ENCODE measurements at places on chromosomes 7 and 10.

GRCh38 chr7:37433166-37433565 lies 15.5 kb downstream of the ELMO1 start:
- no peak for DNase-seq

DNA sequence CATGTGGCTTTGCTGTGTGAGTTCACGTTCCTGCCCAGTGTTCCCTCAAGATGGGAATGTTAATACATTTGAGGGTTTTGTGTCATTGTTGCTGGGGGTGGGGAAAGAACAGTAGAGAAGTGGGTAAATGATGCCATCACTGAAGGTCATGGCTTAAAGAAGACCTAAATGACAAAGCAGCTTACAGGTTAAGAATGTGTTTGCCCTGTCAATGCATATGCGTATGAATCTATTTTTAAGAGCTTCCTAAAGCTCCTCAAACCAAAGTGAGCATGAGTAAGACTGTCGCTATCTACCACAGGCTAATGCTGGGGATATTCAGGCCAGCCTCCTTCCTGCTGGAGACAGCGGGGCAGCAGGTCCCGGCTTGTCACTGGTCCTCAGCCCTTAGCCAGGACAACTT lies 162.9 kb downstream of the CREB5 start:
- no peak for DNase-seq

DNA sequence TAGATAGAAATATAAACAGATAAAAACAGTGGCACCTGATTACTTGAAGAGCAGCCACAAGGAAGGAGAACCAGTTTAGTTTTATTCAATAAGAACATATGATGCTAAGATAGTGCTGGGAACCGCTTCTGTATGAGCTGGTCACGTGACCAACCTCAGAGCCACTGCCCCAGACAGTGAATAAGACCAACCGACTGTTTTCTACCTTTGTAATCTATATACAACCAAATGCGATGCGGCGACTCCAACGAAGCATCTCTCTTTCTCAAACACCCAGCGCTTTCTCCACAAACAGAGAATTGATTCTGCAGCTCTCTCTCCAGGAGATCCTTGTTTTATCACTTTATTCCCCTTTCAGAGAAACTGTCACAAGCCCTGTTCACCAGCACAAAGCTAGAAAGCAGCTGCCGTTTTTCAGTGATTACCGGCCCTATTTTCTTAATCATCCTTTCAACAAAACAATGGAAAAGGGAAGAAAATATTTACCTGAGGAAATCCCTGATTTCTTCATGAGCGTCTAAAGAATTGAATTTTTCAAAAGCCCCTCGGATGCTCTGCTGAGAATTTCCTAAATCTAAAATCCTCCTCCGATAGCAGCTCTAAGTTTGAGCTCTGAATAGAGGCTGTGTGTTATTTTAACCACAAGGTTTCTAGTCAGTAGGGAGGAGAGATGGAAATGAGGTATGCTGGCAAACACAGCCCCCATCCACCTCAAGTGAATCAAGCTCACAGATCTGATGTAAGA lies 55.7 kb upstream of the JCAD start:
- DNase-seq, result no peak

GRCh38 chr7:132877573-132877972 lies 204.3 kb downstream of the CHCHD3 start:
- DNase-seq, result no peak

- no peak for DNase-seq
Observed at GRCh38 chr10:69324583-69324982, 46.3 kb downstream of the HK1 start.

DNA sequence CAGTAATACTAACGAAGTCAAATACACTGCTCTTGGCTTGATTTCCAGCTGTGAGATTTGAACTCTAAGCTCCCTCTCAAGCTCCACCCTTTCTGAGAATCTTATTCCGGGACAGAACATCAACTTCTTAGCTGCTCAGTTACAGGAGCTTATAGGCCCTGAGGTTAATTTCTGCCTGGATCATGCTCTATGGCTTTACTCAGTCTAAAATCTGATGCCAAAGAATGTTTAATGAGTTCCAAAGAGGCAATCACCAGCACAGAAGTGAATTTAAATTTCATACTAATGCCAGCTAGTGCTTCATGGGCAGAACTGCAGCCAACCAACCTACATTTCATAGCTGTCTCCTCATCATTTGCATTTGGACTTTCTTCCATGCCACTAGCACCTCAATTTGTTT lies 707.2 kb downstream of the MAGI2 start:
- DNase-seq, result no peak

DNA sequence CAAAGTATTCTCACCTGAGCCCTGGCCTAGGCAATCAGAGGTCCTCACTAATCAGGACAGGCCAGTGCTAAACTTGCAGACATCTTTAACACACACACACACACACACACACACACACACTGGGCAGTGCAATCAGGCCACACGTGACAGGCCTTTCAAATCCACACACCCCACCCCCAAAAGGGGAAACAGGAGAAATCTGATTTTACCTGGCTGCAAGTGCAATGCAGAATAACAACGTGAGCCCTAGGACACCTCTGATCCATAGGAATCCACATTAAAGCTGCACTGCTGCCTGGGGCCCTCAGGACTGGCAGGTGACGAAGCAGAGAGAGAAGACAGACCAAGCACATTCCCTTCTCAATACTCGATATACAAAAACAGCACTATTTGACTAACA lies 218.9 kb downstream of the FAM107B start:
- no peak for DNase-seq

GRCh38 chr7:142870566-142871259 lies 14.8 kb downstream of the TRPV6 start:
- DNase-seq, result no peak

- no peak for DNase-seq
Observed at GRCh38 chr10:128709686-128710085, 583.5 kb upstream of the MKI67 start.

GRCh38 chr10:106284802-106285587 lies 879.5 kb downstream of the SORCS1 start:
- DNase-seq, result no peak

GRCh38 chr10:96507044-96507443 lies 6.7 kb downstream of the TLL2 start:
- no peak for DNase-seq

DNA sequence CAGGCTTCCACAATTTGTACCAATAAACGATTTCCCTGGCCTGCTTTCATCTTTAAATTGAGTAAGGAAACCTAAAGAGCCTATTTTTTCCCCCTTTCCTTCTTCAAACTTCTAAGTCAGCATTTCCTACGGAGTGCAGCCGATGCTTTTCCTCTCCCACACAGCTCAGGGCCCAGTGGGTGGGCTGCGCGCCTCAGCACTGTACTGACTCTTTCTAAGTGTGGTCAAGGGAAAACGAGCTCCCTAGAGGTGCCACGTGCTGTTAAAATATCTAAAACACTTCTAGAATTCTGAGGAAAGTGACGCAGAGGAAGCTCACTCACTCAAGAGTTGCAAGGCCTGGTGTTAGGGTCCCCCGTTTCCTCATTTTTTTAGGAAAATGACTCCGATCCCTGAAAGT lies 29.0 kb downstream of the STEAP1B start:
- no peak for DNase-seq

DNA sequence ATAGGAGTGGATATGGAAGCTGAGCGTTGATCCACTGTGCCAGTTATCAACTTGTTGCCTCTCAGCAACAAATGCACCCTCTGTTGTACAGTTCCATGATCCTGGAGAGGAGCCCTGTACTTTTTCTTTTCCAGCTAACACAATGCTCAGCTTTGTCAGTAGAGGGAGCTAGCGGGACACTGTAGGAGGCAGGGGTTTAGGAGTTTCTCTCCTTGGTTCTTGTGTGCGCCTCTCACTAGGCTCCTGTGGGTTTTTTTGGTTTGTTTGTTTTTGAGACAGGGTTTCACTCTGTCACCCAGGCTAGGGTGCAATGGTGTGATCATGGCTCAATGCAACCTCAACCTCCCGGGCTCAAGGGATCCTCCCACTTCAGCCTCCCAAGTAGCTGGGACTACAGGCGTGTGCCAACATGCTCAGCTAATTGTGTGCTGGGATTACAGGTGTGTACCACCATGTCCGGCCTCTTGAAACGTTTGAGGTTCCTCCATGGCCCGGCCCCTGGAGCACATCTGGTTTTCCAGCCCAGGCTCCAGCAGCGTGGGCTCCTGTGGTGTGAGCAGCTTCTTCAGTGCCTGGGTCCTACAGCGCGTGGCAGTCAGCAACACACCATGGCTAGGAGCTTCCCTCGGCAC lies 12.0 kb upstream of the MARVELD1 start:
- DNase-seq, result no peak

DNA sequence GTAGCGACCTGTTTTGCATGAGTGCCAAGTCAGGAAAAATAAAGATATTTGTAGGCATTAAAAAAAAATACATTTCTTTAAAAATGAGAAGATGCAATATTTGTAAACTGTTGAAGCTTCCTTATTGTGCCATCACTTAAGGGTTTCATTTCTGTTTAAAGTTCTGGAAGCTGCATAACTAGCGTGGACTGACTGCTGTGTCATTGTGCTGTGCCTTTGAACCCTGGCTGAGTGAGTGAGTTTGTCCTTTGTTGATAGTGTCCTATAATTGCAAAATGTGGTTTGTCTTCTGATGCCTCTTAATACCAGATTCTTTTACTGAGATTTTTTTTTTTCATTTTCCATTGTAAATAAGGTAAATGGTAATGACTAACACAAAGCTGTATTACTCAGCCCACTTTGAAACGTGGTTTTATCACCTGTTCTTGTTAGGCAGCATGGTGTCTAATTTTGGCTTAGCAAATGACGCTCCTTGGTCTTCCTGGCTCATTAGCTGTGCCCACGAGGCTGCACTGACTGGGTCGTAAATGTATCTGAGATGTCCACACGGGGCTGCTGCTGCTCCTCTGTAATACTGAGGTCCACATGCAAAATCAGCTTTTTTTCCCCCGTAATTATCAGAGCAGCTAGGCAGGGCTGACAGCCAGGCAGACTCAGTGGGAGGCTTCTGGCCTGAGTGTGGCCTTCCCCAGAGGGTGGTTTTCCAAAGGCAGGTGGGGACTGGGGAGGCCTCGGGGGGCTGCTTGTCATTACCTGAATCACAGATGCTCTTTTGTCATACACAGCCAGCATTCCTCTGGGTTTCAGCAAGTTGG lies 14.8 kb downstream of the ZSCAN25 start:
- no peak for DNase-seq

DNA sequence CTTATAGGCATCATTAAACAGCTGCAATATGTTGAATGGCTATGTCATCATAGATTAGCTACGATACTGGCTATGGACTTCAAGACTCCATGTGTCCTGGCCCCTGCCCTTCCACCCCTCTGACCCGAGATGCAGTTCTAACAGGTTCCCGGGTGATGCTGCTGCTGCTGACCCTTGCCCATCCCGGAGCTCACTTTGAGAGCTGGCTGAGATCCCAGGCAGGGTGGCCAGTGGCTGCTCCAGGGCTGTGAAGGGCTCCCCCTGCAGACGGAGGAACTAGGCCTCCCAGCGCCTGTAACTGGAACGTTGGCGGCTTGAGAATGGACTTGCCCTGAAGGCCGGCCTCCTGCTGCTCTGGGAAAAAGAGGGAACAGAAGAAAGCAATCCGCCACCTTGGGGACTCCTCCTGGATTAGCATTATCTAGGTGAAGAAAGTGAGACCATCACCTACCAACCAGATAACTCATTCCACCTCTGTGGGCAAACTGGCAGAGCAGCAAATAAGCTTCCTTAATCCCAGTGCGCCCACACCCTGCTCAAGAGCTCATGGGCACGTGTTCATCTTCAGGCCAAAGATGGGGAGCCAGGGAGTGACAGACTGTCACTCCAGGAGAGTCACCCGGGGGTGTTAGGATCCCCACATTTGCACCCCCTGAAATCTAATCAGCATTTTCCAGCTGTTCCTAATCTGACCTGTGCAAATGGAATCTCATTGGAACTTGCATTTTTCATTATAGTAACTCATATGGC lies 56.8 kb downstream of the PARP12 start:
- no peak for DNase-seq

DNA sequence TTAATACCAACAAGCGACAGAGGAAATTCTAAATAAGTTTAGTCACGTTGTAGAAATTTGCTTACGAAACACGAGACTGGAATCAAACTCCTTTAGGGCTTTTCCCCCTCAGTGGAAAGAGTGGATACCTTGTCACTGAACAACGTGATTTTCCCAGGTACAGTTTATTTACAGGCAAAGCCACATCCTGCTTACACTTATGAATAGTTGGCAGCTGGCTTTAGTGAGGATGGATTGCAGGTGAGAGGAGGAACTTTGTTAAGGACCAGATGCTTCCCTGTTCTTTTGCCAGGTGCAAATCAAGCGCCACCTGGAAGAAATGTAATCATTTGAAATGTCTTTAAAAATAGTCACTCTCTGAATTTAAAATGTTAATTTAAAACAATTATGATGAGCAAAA lies 282.4 kb downstream of the ADARB2 start:
- no peak for DNase-seq

- DNase-seq, result no peak
Observed at GRCh38 chr7:73809467-73809951, 21.3 kb upstream of the CLDN4 start.

DNA sequence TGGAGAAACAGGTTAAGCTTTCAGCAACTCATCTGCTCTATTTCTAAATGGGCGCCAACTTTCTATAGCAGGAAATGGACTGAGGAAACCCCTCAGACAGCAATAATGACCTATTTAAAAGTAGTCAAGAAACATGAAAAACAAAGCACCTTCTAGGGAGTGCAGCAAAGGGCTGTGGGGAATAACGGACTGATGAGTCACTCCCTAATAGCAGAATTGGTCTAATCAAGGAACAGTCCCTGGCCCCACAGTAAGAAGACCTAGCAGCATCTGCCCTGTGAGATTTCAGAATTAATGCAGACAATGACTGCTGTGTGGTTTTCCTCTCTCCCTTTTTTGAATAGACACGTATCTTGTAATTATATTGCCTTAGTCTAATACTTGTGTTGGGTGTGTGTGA lies 602.9 kb downstream of the IPMK start:
- no peak for DNase-seq

DNA sequence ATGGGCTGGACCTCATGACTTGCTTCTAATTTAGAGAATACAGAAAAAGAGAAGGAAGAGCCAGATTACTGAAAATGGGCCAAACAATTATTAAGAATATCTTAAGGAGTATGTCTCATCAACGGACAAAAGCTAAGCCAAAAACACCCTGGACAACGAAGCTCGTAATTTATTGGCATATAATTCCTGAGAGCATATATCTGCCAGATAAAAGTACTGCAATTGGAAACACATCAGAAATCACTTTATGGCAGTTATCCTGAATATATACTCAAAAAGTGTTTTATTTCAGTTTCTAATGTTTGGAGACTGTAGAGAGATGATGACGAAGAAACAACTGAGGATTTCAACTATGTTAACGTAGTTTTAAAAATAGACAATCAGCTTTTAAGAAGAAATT lies 211.8 kb downstream of the CSTF2T start:
- no peak for DNase-seq

GRCh38 chr7:101575168-101575567 lies 53.9 kb downstream of the MYL10 start:
- DNase-seq, result no peak

GRCh38 chr10:26959841-26960240 lies 99.1 kb upstream of the ABI1 start:
- DNase-seq, result no peak

- DNase-seq, result no peak
Observed at GRCh38 chr10:87850742-87851205, 12.6 kb downstream of the KLLN start.

All from stimulated activated CD4-positive, alpha-beta T cell treated with anti-CD3 and anti-CD28 coated beads, Interleukin-15, amount 100 ng/mL, for 1 hour (primary cell).